ENCODE measurements at places on chromosomes 1 and 21. TPM values are rescaled to one million over a fixed set of nuclear protein-coding genes. Genes with fewer than 3 reads are reported as not detected.

PATJ gene
- polyA plus RNA-seq: 3.7 TPM

DNA sequence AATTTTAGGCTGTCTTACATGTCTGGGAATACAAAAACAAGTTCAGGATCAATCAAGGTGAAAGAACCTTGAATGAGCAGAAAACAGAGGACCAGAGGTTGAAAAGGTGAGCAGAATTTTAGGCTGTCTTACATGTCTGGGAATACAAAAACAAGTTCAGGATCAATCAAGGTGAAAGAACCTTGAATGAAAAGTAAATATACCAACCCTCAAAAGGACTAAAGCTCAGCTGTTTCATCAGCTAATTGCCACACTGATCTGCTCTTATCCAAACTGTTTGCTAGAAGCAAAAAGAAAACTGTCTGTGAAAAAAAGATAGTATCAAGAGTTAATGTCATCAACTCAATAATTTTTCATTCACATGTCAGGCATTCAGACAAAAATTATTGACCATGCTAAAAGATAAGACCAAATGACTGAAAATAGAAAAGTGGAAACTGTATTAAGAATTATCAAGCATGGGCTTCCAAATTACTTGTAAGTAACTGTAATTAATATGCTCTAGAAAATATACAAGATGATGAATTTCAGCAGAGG lies 69.2 kb downstream of the LTN1 start:
- DNase-seq: no peak

- peak; percentile 26 for DNase-seq
Observed at GRCh38 chr1:159012495-159012894, 2.8 kb downstream of the IFI16 start.

- DNase-seq: no peak
Observed at GRCh38 chr1:158043232-158043631, 49.8 kb downstream of the KIRREL1 start.

DNA sequence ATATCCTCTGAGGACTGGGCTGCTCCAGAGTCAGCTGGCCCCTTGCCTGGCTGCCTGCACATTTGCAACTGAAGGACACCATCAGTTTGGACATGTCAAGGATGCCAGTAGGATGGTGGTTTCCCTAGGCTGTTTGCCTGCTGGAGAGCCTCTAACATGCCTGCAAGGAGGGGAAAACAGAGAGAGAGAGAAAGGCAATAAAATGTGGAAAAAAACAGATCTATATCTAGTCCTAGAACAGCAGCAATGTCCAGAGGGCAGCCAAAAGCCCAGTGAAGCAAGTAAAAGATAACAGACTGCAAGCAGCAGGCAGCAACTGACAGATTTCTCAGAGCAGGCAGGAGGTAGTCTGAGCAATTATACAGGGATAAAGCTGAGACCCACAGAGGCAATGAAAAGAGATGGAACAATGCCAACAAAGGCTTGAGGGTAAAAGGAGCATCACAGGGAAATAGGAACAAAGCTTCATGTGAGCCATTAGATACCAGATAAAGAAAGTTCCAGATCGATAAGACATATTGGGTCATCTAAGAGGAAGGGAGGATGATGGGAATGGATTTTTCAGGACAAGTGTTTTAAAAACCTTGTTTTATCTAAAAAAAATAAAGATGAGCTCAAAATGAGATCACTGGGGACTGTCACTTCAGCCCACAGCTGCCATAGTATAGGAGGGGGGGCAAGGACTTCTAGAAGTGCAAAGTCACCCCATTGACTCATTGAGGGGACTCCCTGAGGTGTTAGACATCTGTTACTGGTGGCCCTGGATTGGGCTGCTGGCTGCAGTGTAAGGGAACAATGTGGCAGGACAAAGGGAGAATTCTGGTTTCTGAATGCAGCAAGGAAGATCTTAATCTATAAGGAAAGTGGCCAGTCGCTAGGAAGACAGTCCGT lies 38.6 kb upstream of the GADD45A start:
- DNase-seq: no peak

DNA sequence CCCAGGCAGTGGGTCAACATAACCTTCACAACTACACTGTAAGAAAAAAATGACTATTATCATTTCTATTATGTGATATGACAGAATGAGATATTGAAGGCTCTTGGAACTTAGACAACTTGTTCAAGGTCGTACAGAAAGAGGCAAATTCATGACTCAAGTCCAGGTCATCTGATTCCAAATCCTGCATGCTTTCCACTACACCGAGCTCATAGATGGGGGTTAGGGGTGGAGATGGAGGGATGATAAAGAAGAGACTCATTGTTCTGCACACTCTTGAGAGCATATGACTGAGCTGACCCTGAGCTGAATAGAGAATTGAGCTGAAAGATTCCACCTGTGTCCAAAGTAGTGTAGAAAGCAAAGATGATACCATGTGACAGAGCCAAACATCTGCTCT lies 2.8 kb downstream of the FCRL6 start:
- no peak for DNase-seq

KCNA2 gene
- 0.52 TPM for polyA plus RNA-seq

SPRR1A gene
- polyA plus RNA-seq: not detected

GRCh38 chr1:6239950-6240768 lies 3.8 kb upstream of the HES3 start:
- no peak for DNase-seq

GRCh38 chr21:31869750-31870149 lies 3.1 kb upstream of the HUNK start:
- no peak for DNase-seq

GRCh38 chr1:231724876-231725647 lies 98.5 kb downstream of the DISC1 start:
- no peak for DNase-seq

GRCh38 chr1:247241691-247242090 lies 14.2 kb upstream of the VN1R5 start:
- no peak for DNase-seq

CASQ2 gene
- 825 TPM for polyA plus RNA-seq

DNA sequence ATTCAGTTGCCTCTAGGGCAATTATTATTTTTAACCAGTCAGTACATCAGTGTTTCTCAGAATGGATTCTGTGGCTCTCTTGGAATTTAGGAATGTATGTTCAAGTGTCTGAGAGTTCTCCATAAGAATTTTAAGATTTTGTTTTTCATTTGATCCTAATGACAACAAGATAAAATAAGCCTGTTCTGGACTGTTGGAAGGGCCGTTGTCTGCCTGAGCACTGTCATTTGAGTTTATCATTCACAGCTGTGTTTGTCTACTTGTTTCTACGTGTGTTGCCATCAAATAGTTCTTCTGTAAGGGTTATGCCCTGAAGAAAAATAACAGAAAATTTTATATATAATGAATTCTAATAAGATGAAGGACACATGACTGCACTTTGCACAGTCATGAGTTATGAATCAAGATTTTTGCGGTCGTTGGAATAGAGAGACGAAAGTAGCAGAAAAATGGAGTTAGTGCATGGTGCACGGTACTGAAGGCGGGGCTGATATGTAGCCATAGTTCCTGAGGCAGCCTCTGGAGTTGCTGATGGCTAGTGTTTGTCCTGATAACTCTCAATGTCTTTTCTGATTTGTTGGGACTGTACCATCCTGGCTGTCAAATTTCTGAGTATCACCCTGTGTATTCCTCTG lies 92.5 kb downstream of the NOS1AP start:
- no peak for DNase-seq

CR1L gene
- not detected for polyA plus RNA-seq

DNA sequence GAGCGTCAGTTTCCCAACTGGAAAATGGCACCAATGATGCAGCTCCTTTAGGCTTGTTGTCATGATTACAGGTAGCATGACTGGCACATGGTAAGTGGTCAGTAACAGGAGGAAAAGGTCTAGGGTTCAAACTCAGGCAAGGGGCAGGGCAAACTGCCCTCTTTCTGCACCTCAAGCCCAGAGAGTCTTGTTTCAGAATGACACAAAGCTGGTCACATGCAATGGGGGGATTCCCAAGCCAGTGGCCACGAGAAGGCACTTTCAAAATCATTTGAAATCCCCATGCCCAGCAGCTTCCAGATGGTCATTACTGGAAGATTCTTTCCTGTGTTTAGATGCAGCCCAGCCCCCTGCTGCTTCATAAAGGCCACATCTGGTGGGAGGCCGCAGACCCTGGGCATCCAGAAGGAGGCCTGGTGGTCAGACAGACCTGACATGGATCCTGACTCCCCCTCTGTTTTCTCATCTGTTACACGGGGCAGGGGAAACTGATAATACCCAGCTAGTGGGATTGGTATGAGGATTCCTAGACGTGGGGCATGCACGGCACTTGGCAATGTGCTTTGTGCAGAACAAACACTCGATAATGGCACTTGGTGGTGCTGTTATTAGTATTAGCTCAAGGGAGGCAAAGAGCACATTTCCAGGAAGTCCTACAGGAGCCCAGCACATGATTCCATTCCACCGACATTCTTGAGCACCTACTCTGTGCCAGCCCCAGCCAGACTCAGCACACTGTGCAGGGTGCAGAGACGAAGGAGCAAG lies 6.9 kb upstream of the PLA2G2D start:
- DNase-seq: no peak

Measured in hindlimb muscle (tissue), 1 donor.